Naive thymus-derived CD8-positive, alpha-beta T cell (primary cell): ENCODE measurements at places on chromosomes 2 and 18. TPM values are rescaled to one million over a fixed set of nuclear protein-coding genes. Genes with fewer than 3 reads are reported as not detected.

The TTN gene
- 20.8 TPM for total RNA-seq

The PPP1R1C gene
- total RNA-seq = not detected

- DNase-seq = no peak
These were observed 24.2 kb downstream of the TNS1 start for GRCh38 chr2:217978536-217979150.

- no peak for DNase-seq
These were observed 74.5 kb downstream of the EPB41L3 start for GRCh38 chr18:5469340-5469739.
